NCI-H446 treated with DMSO at 0.1 percent for 48 hours (cell line): ENCODE measurements at places on chromosomes 11 and 22.

GRCh38 chr22:46360891-46361290, 25.4 kb downstream of the TRMU start:
- no peak for DNase-seq

- peak; percentile 92 for DNase-seq
Measured at GRCh38 chr11:114166897-114167323, 107.4 kb downstream of the ZBTB16 start.

DNA sequence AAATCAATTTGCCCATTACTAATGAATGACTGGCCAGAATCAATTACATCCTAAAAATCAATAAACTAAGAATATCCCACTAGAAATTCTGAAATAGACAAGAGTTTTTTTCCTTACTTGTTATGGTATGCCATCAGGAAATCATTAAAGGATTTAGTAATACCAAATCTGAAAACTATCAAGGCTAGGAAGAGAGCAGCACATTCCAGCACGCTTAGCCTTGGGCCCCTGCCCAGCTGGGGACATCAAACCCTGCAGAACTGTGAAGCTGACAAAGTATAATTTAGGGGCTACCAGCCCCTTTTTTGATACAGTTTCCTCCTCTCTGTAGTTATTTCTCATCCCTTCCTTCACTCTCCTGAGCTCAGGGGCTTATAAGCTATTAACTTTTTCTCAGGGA, 247.8 kb upstream of the ZC3H12C start:
- DNase-seq, result no peak

- DNase-seq, result no peak
Measured at GRCh38 chr11:69894648-69895047, 75.4 kb upstream of the FGF3 start.

DNA sequence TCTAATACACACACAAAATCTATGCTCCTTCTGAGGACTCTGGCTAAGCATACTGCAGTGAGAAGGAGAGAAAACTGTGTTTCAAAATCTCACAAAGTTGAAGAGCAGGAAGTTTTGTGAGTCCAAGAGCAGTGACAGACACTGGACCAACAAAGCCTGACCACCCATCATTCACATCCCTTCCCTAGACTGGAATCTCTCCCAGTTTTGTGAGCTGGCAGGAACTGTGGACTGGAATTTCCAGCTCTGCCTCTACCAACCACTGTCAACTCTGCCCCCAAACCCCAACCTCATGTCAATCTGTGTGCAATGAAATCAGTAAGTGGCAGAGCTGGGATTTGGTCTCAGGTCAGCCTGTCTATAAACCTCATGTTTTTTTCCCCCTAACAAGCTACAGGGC, 112.6 kb downstream of the ARL14EP start:
- no peak for DNase-seq

DNA sequence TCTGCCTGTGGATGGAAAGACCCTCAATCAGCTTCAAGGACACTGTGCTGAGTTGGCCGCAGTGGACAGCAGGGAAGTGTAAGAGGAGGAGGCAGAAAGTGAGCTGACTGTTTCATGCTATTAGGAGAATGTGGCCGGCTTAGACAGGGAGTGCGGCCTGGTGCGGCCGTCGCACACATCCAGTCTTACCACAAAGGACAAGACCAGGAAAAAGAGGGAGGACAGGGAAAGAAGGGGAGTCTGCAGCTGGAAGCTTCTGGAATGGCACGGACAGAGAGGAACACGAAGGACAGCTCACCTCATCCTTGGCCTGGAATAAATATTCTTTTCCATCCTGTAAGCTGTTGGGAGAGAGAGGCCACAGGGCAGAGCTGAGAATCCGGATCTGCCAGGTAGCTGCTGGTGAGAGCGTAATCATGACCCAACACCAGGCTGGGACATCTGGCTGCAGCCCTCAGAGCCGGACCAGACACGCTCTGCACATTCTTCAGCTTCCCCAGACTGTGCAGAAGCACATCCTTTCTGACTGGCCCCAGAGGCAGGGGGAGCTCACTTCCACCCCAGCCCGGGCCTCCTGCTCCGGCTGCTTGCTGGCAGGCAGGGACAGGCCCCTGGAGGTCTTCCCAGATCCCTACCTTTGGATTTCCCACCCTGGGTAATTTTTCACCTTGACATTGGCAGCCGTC, 8.6 kb upstream of the RBM4B start:
- no peak for DNase-seq

DNA sequence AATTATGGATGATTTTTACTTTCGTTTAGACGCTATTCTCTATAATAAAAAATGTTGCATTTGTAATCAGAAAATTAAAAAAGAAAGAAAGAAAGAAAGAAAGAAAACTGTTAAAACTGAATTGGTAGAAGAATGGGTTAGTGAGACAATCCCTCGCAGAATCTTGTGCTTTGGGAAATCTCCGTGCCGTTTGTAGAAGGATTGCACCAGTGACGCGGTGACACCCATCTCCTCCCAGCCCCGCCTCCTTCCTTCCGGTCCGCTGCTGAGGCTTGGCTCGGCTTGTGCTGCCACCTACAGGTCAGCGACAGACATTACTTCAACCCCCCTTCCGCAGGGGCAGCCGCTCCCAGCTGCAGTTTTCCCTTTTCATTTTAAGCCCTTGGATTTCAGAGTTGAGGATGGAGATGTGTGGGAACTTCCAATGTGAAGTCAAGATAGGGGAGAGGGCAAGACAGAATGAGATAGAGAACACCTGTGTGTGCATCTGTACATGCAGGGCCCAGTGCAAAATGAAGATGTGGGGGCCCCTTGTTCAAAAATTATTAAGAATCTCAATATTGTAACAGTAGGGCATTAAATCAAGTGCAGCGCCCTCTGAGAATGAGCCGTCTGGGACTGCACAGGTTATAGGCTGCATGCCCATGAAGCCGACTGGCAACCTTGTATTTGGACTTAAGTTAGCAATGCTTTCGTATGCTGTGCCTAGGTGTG, 41.1 kb downstream of the TST start:
- peak; percentile 54 for DNase-seq

- no peak for DNase-seq
Measured at GRCh38 chr11:95676308-95676707, 113.3 kb downstream of the FAM76B start.

DNA sequence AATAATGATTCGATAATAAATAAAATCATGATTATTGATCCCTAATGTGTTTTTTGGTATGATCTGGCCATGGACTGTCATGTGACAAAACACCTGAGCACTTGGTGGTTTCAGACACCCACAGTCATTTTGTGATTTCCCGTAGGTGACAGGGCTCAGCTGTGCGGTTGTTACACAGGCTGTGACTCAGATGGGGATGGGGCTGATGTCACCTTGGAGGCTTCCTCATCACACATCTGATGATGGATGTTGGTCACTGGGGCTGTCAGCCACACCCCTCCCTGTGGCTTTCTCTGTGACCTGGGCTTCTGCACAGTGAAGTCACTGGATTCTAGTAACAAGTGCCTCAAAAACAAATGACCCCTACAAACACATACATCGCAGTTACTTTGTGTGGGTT, 995.1 kb downstream of the BRD1 start:
- no peak for DNase-seq

DNA sequence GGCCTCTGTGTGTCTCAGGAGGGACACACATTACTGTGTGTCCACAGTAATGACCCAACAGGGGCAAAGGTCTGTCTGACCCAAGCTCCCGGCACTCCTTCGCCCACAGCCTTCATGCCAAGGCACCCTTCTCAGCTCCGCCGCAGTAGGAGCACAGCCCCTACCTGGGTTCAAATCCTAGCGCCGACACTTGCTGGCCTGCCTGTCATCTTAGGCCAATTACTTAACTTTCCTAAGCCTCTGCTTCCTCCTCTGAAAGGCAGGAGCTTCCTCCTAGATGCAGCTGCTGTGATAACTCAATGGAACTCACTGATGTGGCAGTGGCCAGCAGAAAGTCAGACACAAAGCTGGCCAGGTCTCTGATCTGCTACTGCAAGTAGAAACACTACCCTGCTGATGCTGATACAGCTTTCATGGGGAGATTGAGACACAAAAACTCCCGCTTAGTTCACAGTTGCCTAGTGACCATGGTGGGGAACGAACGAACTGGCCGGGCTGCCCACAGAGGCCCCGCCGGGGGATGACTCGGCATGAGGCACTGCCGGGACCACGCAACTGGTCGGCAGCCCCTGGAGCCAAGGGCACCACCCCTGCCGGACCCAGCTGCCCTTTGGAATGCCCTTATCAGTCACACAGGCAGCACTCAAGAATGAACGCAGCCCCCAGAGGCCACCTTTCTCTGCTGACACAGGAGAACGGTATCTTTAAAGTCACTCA, 8.1 kb downstream of the EHD1 start:
- DNase-seq, result no peak

- no peak for DNase-seq
Measured at GRCh38 chr11:127609025-127609773, 608.6 kb upstream of the KIRREL3 start.

- DNase-seq, result no peak
Measured at GRCh38 chr11:112226831-112227401, 688 bp downstream of the PTS start.

DNA sequence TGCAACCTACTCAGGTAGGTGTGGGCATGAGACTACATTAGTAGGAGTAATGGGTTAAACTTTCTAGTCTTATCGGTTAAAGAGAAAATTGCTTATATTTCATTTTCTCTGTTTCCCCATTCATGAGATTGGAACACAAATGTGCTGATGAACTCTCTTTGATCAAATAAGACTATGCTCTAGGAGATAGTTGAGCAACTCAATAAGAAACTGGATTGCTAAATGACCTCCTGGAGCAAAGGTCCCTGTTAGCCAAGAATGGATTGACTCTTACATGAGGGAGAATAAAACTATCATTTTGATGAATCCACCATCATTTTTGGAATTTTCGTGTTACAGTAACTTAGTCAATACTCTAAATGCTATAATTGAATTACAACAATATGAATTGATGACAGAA, 11.1 kb upstream of the NOX4 start:
- no peak for DNase-seq

DNA sequence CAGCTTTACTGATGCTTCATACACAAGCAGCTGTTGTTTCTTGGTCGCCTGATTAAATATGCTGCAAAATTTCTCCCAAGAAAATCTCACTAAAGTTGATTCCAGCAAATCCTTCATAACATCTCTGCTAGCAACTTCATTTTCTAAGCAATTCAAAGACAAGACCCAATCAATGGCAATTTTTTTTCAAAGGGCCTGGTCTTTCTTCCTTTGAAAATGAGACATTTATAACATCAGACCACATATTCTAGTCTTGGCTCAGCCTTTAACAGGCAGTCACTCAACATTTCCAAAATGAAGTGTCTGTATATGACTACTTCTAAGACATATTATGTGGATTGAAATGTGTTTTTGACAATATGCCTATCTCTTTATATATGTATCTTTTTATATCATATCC, 702.6 kb downstream of the KCNA4 start:
- DNase-seq, result no peak

DNA sequence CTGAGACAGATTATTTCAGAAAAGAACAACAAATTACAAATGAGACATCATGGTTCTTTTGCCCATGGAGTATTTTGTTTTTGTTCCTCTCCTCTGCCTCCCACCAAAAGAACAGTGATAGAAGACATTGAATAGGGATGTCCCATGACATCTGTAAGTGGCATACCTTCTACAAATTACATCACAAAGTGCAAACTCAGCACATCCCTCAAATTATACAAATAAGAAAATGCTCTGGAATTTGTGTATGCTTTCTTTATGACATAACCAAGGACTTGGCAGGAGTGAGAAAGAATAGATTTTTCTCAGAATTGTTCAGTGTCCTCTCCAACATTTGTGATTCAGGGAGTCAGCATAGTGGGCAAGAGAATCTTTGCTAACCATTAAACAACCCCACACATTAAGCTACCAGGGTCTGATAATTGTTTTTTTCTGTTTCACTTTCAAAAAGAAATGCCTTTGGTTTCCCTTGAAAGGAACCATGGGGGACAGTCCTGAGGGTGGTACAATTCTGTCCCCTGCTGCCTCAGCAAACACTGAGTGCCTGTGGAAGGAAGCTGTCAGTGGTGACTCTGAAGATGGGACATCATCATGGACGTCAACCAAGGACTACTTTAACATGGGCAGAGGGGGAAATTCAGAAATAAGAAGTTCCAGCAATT, 430.3 kb downstream of the AASDHPPT start:
- no peak for DNase-seq

- no peak for DNase-seq
Measured at GRCh38 chr11:59197991-59198390, 14.7 kb downstream of the MPEG1 start.

- no peak for DNase-seq
Measured at GRCh38 chr11:119254239-119254638, 48.1 kb downstream of the CBL start.

DNA sequence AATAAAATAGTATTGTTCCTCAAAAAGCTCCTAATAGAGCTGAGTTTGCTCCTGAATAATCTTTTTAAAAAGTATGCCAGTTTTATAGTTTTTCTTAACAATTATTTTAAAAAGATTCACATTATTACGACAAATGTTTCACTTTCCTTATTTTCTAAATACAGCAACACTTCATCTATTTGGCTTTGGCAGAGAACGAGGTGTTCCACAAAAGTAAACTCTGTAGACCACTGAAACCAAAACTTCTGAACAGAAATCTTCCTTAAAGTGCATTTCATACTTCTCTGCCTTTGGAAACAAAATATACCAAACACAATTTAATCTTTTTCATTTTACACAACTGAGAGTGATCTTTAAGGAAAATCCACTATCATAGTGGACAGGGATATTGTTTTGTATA, 133.6 kb upstream of the MTMR2 start:
- DNase-seq, result no peak

DNA sequence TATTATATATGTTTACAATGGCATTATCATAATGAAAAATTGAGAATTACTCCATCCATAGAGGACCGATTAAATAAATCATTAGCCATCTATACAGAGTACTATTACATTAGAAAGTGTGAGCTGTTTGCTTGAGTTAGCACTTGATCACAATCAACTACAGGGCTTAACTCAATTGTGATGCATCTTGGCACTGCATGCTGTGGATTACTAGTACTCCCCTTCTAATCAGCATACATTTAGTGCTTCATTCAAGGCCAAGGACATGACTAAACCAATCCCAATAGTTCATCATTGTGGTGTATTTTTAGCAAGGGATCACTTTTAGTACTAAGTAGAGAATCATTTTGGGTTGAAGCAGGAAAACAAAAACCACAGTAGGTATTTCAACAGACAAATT, 23.5 kb upstream of the ARHGAP42 start:
- no peak for DNase-seq

DNA sequence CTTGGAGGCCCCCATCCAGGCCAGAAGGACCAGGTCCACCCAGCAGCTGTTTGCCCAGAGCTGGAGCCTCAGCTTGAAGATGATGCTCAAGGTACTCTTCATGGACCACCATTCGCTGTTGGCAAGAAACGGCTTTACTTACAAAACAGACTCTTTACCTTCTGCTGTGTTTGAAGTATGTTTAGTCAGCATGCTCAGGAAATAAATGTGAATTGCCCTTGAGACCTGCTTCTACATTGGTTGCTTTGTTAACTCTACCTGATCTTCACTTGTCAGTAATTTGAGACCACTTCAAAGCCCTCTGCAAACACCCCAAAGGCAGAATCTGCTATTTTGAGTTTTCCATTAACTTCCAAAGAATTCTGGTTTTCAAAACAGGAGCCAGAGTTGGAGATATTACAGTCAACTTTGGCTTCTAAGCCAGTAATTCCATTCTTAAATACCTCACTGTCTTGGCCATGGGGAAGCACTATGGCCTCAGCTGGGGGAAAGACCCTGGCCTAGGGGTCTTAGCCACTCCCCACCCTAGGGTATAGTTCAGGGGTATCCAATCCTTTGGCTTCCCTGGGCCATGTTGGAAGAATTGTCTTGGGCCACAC, 2.7 kb downstream of the UQCR10 start:
- no peak for DNase-seq
